CD4-positive, CD25-positive, alpha-beta regulatory T cell (primary cell): ENCODE measurements at places on chromosomes 16 and 17. TPM values are rescaled to one million over a fixed set of nuclear protein-coding genes. Genes with fewer than 3 reads are reported as not detected.

Gene IRX3
- not detected for total RNA-seq

Gene SCO1
- total RNA-seq = 15.0 TPM

Gene SLFN12L
- 105 TPM for total RNA-seq

Gene SPATA22
- not detected for total RNA-seq

Gene KCNH4
- total RNA-seq = 0.47 TPM

Gene KRT39
- total RNA-seq = not detected

Gene ACLY
- total RNA-seq = 76.3 TPM

Gene SEPTIN12
- total RNA-seq = 0.27 TPM

Gene NOL11
- 62.0 TPM for total RNA-seq

Gene KRT27
- total RNA-seq = not detected

Gene RNF166
- total RNA-seq = 420 TPM

Gene FAM20A
- not detected for total RNA-seq

Gene HOXB6
- total RNA-seq = not detected

Gene ITGAD
- total RNA-seq = not detected

Gene SEPHS2
- 26.0 TPM for total RNA-seq

Gene KRTAP4-4
- not detected for total RNA-seq

Gene TNFRSF13B
- total RNA-seq = 3.1 TPM

Gene SLC5A11
- not detected for total RNA-seq

Gene RHBDL3
- not detected for total RNA-seq
